ENCODE measurements at places on chromosomes 7 and 10. TPM values are rescaled to one million over a fixed set of nuclear protein-coding genes. Genes with fewer than 3 reads are reported as not detected.

GRCh38 chr7:7257899-7258692 lies 75.8 kb downstream of the C1GALT1 start:
- peaks cover 12% of the 10 kb centered on the region for H3K36me3 ChIP-seq
- DNase-seq, result no peak
- H3K4me1 ChIP-seq, result no peaks in the 10 kb centered on the region
- H3K27ac ChIP-seq, result no peak overlapping the region
- no peak overlapping the region for H3K4me3 ChIP-seq
- no peaks in the 10 kb centered on the region for H3K27me3 ChIP-seq

DNA sequence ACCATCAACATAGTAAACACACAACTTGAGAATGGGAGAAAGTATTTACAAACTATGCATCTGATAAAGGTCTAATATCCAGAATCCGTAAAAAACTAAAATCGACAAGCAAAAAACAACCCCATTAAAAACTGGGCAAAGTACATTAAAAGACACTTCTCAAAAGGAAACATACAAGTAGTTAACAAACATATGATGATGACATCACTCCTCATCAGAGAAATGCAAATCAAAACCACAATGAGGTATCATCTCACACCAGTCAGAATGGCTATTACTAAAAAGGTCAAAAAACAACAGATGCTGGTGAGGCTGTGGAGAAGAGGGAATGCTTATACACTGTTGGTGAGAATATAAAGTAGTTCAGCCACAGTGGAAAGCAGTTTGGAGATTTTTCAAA lies 125.1 kb downstream of the TFPI2 start:
- peaks cover 18% of the 10 kb centered on the region for H3K27me3 ChIP-seq
- H3K36me3 ChIP-seq, result no peaks in the 10 kb centered on the region
- DNase-seq, result no peak
- H3K4me3 ChIP-seq, result no peak overlapping the region

- peak; percentile 71 for DNase-seq
- no peaks in the 10 kb centered on the region for H3K27me3 ChIP-seq
- H3K27ac ChIP-seq, result no peak overlapping the region
Observed at GRCh38 chr10:96366508-96366907, 7.7 kb upstream of the OPALIN start.

GRCh38 chr7:142384493-142384922 lies 126.7 kb upstream of the PRSS58 start:
- peak; percentile 90 for DNase-seq
- H3K27me3 ChIP-seq, result no peaks in the 10 kb centered on the region
- H3K4me3 ChIP-seq, result no peak overlapping the region

DNA sequence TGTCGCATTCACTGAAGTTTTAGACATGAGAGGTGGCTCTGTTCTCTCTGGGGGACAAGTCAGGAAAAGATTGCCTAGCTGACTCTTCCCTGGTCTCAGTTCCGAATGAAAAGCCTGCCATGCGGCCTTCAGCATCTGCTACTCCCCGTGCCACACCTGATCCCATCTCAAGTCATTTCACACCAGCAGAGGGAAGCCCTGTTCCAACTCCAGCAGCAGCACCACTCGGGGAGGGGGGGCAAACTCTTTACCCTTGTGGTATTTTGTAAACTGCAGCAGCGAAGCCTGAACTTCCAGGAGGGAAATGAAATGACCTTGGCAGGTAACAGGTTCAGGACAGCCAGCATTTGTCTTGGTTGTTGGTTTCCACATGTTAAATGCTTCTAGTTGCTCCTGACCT lies 13.8 kb downstream of the LRRC4 start:
- H3K4me3 ChIP-seq, result no peak overlapping the region
- H3K27me3 ChIP-seq, result no peaks in the 10 kb centered on the region
- peaks cover 48% of the 10 kb centered on the region for H3K4me1 ChIP-seq
- DNase-seq, result no peak
- peaks cover 15% of the 10 kb centered on the region for H3K36me3 ChIP-seq
- peak overlapping the region; percentile 31 for H3K27ac ChIP-seq

- DNase-seq, result no peak
- H3K27ac ChIP-seq, result no peak overlapping the region
- no peaks in the 10 kb centered on the region for H3K4me1 ChIP-seq
- no peaks in the 10 kb centered on the region for H3K36me3 ChIP-seq
Observed at GRCh38 chr10:72089618-72090017, 1.3 kb upstream of the SPOCK2 start.

GRCh38 chr7:40647719-40648118 lies 512.9 kb downstream of the SUGCT start:
- DNase-seq, result no peak
- H3K36me3 ChIP-seq, result peaks cover 6% of the 10 kb centered on the region

CARD11 gene
- not detected for total RNA-seq

CALML5 gene
- total RNA-seq, result not detected
